ENCODE measurements at places on chromosomes 3 and 15.
A peak's percentile ranks its signal among the peaks of the same experiment; 100 is the strongest.

GRCh38 chr3:134038071-134038491 is 8.4 kb upstream of the SLCO2A1 start:
- DNase-seq, result no peak

- DNase-seq, result no peak
These were observed 131.9 kb upstream of the STRIT1 start for GRCh38 chr3:155425396-155425795.

DNA sequence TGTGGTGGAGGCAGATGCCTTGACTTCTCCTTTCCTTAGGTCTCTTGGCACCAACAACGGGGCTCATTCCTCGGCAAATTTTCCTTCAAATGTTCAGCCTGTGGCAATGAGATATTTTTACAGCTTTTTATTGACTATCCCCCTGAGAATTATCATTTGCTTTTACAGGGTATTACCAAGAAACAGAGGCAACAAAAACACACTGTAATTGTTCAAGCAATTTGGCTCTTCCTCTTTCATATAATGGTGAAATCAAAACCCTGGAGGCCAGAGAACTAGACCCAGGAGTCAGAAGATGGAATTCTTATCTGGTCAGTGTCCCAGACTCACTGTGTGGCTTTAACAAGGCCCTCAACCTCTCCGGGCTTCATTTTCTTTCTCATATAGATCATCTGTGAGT is 40.1 kb downstream of the TRIM42 start:
- no peak for DNase-seq

DNA sequence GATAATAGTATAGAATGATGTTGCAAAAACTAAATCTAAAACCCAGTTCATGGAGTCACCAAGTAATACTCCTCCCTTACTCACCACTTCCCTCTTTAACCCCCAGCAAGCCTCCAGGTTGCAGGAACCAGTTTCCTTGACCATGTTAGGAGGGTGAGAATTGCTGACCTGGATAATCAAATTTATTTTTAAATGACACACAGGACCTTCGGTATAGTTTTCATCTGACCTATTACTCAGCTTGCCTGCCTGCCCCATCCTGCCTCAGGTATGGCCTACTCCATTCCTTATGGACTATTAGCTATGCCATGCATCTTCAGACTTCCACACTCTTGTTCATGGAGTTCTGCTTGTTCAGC is 883 bp downstream of the RTP4 start:
- DNase-seq, result no peak

GRCh38 chr3:48423883-48424695 is 5.8 kb downstream of the PLXNB1 start:
- no peak for DNase-seq

DNA sequence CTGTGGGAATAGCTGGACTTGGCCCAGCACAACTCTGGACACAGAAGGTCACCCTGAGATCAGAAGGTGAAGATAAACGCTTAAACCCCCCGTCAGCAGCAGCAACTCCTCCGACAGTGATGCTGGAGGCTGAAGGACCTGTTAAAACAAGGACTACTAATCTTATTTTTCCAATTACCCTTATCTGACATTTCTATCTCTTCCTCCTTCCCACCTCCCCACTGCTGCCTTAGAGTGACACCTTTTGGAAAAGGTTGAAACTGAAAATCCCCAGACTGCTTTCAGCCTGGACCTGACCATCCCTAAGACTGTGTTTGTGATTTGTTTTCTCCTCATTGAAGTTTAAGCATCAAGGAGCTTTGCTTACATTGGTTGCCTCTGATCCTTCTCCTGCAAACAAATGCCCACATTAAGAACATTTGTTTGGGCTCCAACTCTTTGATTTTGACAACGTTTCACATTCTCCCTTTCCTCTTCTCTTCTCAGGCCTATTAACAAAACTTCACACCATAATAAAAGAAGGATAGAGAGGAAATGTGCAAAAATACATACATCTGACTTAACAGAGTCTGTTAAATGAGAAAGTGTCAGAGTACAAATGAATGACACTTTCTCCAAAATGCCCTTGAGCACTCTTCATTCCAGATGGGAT is 410.6 kb upstream of the WNT5A start:
- DNase-seq, result no peak

DNA sequence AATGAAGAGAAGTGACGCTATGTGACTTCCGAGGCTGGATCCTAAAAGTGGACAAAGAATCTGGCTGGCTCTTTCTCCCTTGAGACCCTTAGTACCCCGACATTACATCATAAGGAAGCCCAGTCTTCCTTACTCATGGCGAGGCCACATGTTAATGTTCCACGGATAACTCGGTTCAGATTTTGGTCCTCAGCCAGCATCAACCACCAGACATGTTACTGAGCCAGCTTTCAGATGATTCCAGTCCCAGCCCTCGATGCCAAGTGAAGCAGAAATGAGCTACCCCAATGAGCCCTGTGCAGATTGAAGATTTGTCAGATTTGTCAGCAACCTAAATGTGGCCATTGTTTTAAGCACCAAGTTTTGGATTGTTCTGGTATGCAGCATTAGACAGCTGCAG is 46.6 kb downstream of the SLCO2A1 start:
- no peak for DNase-seq

GRCh38 chr3:23202203-23202920 is 765 bp upstream of the UBE2E2 start:
- DNase-seq, result peak; percentile 66

Data from bone marrow (tissue), 2 donors.